ENCODE measurements at places on chromosomes 3 and 15.

DNA sequence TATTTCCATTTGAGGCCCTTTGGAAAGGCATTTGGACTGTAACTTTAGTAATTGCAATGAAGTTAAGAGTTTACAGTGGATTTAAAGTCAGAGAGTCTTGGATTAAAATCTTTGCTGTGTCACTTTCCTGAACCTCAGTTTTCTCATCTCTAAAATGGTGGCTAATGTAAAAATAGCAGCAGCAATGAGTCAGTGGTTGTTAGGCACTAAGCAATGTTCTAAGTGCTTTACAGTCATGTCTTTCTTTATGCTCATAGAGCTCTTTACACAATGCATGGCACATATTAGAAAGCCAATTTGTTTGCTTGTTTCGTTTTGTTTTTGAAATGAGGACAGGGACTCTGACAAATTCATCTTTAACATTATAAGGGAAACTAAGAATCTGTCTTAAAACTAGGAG, 222.7 kb upstream of the DNAJC19 start:
- DNase-seq: no peak

GRCh38 chr3:69390771-69391170, 4.9 kb upstream of the FRMD4B start:
- DNase-seq: no peak

GRCh38 chr3:128456776-128457715, 9.6 kb downstream of the DNAJB8 start:
- DNase-seq: no peak

GRCh38 chr3:34312684-34313083, 514.3 kb downstream of the PDCD6IP start:
- DNase-seq: no peak

- DNase-seq: no peak
Observed at GRCh38 chr3:270688-271087, 74.1 kb downstream of the CHL1 start.

DNA sequence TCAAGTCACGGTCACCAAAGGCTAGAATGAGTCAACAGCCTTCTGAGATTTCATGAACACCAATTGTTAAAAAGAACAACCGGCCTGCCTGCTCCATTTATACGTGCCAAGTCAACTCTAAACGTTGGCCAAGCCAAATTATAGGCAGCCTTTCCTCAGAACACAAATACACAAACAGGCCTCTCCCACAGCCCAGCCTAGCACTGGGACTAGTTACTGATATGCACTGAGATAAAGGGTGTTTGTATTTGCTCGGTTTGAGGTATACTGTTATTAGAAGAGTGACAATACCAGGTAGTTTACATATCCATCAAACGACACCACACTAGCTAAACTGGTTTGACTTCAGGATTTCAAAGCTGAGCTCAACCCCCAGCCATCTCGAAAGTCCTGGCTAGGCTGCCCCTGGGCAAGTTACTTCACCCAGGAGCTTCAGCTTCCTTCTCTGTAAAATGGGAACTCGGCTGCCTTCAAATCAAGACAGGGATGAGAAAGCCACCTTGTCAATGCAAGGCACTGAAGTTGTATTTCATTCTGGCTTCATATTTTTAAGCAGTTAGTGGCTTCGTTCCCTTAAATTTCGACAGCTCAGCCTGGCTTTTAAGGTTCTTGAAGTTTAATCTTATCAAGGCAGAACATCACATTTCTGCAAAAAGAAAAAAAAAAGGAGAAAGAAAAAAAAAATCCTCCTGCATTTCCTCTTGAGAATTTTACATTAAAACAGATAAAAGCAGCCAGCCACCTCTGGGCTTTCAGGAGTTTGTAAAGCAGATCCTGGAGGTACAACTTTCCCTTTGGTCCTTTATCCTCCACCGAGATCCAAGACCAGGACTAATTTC, 4.0 kb downstream of the TLE3 start:
- no peak for DNase-seq

DNA sequence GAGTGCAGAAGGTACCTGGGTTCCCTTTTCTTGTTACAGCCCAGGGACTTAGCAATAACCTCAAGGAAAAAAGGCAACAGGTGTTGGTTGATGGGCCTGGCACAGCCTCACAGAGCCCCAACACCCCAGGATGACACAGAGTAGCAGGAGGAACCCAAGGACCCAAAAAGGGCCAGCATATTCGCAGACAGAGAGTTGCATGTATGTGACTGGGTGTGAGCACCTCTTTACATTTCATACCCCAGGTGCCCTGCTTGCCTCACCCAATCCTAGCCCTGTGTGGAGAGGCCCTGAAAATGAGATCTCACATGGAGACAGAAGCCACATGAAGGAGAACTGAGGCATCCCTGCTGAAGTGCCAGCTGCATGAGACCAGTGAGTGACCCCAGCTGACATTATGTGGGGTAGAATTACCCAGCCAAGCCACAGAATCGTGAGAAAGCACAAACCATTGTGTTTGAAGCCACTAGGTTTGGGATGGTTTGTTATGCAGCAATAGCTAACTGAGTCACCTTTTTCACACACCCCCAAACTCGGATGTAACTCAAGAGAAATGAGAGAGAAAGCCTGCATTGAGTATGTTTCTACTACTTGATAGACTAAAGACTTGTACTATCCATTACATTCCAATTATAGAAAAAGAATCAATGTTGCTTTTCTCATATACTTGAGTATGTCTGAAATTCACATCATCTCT, 26.2 kb upstream of the HHATL start:
- no peak for DNase-seq

All from activated T-cell treated with anti-CD3 and anti-CD28 coated beads, Interleukin-2, amount 50 U/mL, for 24 hours (primary cell).